ENCODE measurements at places on chromosomes 13 and 19. TPM values are rescaled to one million over a fixed set of nuclear protein-coding genes. Genes with fewer than 3 reads are reported as not detected.

The PSG11 gene
- total RNA-seq = not detected

DNA sequence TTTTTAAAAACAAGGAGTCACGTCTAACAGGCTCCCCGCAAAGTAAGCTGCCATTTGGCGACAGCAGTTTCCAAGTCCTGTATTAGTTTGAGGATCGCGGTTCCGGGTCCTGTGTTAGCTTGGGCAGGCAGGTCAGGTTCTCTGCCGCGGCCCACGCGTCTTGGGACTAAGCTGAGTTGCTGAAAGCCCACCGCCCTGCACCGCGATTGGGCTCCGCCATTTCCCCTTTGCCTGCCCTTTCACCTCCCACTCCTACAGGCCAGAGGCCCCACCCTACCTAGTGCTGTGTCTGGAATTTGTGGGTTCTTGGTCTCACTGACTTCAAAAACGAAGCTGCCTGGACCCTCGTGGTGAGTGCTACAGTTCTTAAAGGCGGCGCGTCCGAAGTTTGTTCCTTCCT lies 6.8 kb downstream of the PARP4 start:
- no peak for DNase-seq

DNA sequence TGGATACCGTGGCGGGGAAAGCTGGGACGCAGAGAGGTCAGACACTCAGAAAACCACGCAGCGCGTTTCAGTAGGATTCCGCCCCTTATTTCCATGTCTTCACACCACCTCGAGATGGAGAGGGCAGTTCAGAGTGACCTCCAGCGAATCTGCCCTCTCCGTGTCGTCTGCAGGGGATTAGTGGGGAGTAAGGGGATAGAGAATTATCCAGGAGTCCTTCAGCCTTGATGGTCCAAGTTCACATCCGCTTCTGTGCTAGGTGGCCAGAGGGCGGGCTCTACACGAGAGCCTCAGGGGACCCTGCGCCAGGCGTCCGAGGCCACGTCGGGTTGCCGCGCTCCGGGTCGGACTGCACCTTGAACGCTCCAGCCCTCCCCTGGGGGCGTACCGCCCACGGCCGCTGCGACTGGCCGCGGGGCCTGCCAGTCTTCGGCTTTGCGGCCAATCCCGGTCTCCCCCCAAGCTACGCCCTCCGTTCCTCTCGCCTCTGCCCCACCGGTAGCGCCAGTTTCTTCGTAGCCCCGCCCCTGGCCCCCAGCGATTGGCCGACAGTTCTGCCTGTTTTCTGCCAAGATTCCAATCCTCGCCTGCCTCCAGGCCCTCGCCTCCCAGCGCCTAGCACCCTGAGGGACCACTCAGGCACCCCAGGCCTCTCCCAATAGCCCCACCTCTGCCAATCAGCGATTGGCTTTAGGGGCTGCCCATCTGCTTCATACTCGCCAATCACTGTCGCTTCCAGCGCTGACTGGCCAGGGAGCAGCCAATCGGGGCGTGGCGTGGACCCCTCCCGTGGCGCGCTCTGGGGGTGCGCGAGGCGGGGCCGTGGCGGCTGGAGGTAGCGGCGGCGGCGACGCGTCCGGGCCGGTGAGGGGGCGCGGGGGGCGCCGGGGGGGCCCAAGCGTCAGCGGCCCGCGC lies at the start of gene SLC25A42:
TSS of gene SLC25A42 (plus strand) at position 812 of the 915 bp plus-strand sequence. CDS start 32,131 bp downstream, outside the sequence.
- peak; percentile 100 for DNase-seq

The CACNA1A gene
- 5.1 TPM for total RNA-seq

DNA sequence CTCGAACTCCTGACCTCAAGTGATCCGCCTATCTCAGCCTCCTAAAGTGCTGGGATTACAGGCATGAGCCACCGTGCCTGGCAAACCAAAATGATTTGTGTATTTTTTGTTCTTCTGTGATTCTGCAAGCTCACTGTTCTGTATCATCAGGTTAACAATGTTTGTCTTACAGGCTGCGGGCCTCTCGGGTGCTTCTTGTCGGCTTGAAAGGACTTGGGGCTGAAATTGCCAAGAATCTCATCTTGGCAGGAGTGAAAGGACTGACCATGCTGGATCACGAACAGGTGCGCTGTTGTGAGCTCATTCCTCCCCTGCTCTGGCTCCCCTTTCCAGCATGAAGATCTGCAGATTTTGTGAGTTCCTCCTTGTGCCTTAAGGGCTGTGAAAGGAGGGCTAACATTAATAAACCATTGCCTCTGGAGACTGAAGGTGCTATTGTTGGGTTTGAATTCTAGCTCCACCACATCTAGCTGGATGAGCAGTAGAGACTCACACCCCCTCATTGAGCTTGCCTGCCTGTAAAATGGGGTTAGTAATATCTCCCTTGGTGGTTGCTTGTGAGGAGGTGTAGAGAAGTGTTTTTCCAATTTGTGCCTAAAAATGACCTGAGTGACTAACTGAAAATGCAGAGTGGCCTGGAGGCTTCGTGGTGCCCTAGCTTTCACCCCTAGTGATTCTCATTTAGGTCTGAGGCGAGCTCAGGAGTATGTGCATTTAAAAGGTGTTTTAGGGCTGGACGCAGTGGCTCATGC lies 12.9 kb downstream of the SAE1 start:
- DNase-seq = no peak

DNA sequence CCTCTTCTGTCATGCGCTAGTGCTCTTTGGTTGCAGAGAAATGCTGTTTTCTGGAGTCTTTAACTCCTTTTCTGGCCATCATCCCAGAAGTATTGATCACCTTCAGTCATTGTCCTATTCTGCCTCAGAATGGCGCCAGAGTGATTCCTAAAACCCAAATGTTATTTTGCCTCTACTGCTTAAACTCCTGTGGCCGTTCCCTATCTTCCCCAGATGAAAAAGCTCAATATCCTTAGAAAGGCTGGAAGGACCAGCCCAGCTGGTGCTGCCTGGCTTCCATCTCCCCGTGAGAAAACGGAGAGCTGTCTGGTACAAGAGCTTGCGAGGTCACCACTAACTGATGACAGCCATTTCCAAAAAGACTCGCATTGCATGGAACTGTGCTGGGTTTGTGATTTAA lies 179.1 kb downstream of the RBM26 start:
- no peak for DNase-seq

DNA sequence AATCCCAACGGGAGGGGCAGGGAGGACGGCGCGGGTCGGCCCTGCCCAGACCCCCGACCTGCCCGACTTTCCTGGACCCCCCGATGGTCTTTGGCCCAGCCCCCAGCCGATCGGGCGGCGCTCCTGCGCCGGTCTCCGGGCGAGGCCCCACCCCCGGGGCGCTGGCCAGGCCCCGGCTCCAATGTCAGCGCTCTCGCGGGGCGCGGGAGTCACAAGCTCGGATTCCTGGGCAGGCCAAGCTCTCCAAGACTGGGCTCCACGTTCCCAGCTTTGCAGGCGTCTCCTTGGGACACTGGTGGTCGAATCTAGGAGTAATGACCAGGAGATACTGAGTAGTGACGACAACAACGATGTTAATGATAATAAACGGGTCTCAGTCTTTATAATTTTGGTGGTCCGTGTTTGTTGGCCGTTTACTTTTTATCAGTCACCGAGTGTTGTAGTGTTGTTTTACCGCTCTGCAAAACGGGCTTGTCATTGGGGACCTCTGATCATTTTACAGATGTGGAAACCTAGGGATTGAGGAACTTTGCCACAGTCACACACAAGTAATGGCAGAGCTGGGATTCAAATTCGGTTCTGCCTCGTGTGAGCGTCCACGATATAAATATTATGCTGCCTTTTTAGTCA lies 545 bp downstream of the RAD23A start:
- DNase-seq = peak; percentile 93

DNA sequence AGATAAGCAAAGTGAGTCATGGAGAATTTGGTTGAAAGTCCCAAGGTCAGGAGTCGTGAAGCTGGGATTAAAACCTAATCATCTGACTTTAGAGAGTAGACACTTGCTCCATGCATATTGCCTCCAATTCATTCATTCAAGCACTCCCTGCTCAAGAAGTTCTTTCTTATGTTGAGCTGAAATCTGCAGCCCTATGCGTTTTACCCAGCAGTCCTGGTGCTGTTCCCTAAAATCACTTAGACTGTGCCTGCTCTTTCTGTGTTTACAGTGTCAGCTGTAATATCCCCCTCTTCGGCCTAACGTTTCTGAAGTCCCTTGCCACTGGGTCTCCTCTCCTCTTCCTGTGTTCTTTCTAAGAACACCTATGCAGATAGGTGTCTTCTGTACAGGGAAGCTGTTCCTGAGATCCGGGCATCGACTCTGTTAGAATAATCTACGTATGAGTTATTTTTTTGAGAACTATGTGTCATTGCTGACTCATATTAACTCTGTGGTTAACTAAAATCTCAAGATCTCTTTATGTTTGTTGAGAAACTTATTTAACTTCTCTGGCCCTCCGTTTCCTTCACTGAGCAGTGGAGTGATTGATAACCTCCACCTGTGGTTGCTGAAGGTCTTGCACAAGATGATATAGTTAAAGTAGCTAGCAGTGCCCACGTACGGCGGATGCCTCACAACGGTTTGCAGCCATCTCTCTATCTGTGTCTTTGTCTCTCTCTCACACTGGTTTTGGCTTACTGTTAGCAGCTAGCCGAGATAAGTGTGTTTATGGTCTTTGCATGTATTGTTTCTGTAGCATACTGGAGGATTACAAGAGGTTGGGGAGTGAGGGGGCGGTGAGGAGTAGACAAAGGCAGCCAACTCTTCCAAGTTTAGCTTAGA lies 4.7 kb downstream of the ALOX5AP start:
- no peak for DNase-seq

GRCh38 chr19:33393286-33394005 lies 19.9 kb downstream of the CEBPG start:
- DNase-seq = peak; percentile 71

The LILRA1 gene
- 1.7 TPM for total RNA-seq

DNA sequence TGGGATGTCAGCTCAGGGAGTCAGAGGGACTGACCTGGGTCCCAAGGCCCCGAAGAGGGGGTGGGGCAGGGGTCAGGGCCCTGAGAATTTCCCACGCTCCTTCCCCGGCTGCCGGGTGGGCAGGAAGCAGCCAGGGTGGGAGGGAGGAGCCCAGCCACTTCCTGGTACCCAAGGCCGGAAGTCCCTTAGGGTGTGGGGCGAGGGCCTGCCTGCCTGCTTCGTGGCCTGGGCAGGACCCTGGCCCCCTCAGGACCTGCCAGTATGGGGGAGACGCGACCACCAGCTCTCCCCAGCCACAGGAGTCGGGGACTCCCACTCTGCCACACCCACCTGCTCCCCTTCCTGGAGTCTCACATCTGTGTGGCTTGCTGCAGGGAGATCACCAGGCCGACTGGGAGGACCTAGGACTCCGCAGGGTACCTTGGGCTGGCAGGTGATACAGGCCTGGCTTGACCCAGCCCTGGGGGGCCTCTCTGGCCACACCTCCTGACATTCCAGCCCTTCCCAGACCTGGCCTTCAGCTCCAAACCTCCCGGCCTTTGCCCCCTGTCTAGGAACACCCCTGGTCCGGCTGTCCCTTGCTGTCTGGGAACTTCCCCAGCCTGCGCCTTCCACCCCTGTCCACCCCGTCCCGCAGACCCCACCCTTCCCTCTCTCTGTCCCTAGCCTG lies 9.8 kb upstream of the CIRBP start:
- peak; percentile 95 for DNase-seq

DNA sequence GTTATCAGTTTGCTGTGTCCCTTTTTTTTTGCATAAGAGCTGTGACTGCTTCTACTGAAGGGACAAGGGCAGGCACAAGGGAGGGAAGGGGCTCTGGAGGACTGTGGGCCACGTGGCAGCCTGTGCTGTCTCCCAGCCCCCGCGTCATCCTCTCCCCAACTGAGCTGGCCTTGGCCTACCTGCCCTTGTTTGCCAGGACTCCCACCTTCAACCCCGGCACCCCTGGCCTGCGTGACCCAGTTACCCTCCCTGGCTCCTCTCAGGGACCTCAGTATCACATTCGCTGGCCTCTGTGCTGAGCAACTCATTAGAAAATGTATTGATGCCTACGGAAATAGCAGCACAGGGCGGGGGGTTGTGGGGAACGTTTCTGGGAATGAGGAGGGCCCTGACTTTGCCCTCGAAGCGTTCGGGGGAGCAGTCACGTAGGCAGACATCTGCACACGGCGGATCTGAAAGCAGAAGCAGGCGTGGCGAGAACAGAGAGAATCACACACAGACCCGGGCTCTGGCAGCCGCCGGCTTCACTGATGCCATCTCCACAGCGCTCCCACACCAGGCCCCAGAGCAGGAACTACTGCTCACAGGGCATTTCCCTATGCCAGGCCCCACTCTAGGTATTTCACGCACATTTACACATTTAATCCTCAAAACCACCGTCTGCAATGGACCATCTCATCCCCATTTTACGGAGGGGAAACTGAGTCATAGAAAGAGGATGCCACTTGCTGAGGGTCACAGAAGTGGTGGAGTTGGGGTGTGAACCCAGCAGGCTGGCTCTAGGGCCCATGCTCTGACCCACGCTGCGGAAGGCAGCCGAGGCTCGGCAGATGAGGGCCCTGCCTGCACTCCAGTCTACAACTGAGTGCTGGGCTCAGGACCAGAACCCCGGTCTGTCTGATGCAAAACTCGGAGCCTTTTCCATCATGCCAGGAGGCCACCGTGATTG lies 5.7 kb upstream of the ATF5 start:
- peak; percentile 88 for DNase-seq

- peak; percentile 95 for DNase-seq
These were observed 5.7 kb downstream of the COMP start for GRCh38 chr19:18785179-18786124.
